ENCODE measurements at places on chromosomes 4 and X.
A peak's percentile ranks its signal among the peaks of the same experiment; 100 is the strongest.

DNA sequence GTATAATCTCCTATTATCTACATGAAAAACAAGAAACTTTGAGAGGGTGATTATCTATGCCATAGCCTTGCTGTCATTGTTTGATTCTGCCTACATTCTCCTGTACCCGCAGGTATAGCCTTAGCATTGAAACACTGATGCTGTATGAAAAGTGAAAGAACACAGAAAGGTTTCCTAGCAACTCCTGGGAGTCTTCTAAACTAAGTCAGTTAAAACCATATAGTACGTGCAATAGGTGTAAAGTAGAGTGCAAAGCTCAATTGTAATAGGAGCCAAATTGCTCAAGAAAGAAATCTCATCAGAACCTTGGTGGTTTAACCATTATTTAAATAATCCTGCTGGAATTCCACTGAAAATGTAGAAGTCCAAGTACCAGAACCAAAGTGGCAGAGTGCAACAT is 489.7 kb downstream of the PCDH10 start:
- no peak for DNase-seq

- no peak for DNase-seq
These were observed 57.0 kb upstream of the LRAT start for GRCh38 chr4:154686838-154687237.

GRCh38 chr4:5858020-5858769 is 34.7 kb downstream of the CRMP1 start:
- DNase-seq: no peak

DNA sequence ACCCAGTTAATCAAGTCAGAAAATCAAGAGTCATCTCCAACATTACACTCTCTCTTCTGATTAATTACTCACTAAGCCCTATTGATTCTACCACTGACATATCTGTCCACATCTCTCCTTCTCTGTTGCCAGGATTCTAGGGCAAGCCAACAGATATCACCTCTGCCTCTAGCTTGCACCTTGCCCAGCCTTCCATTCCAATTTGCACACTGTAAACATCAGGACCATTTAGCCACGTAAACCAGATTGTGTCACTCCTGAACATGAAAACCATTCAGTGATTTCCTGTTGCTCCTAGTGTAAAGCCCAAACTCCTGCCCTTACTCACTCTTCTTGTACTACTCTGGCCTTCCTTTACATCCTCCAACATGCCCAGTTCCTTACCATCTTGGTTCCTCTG is 68.0 kb upstream of the PLS3 start:
- DNase-seq: no peak

- no peak for DNase-seq
These were observed 96.6 kb upstream of the KCNIP4 start for GRCh38 chr4:22045051-22045630.

DNA sequence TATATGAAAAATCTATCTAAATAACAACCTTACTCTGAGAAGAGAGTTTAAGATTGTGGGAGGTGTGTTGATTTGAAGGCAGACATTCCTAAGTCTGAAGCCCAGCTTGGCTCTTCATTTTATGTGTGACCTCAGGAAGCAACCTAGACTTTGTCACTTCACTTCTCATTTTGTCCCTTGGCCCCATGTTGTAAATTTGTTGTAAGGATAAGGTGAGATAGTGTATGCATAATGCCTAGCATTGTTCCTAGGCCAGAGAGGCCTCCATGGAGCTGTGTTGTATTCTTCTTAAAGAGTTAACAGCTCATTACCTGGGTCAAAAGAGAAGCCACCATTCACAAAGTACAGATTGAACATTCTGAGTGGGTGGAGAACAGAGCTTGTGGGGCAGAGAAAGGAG is 1084.4 kb upstream of the SLIT2 start:
- DNase-seq: no peak

- peak; percentile 57 for DNase-seq
These were observed 109.3 kb upstream of the DGKK start for GRCh38 chrX:50579955-50580354.

GRCh38 chr4:103111598-103111997 is 12.0 kb upstream of the BDH2 start:
- DNase-seq: no peak

GRCh38 chrX:85906399-85906798 is 141.0 kb downstream of the CHM start:
- no peak for DNase-seq

DNA sequence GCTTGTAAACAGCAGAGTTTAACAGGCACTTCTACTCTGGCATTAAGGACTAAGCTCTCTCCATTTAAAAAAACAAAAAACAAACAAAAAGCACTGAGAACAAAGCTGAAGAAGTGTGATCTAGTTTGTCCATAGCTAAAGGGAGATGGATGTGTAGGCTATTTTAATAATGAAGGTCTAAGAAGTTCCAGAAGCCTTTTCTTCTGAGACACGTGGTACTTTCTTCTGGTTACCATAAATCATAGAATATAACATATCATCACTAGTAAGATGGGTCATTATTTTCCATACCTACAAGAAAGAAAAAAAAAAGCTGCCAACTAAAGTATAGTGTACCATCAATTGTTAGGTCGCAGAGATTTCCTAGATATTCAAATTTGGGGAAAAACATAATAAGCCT is 722 bp upstream of the NBDY start:
- DNase-seq: peak; percentile 10

DNA sequence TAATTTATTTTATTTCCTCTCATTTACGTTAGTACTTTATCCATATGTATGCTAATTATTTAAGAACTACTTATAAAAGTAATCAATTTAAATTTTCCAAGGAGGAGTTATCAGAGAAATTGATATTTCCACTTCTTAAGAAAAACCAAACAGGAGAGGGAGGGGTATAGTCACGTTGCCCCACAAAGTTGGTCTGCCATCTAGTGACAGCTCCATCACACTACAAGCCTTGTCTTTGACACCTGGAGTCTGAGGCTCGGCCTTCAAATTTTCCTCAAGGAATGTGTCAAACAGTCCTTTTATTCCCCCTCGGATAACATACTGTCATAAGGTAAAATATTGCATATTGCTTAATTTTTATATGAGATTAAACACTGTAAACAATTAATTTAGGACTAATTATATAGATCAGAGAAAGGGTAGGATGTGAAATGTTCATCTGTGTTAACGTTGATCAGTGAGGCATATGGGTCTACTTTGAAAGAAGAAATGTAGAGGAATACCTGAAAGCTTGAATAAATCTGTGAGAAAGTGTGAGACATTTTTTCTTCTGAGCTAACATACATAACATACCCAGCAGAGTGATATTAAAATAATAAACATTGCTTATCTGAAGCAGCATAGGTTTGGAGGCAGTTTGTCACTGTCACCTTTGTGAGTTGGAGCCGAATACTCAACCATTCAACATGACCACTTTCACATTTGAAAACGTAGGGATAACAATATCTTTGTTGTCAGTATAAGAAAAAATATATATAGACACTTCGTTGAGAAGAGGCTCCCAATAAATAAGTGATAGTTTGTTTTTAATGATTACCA is 114.4 kb downstream of the GLRA3 start:
- peak; percentile 55 for DNase-seq

GRCh38 chrX:37905436-37906147 is 58.2 kb upstream of the DYNLT3 start:
- no peak for DNase-seq

DNA sequence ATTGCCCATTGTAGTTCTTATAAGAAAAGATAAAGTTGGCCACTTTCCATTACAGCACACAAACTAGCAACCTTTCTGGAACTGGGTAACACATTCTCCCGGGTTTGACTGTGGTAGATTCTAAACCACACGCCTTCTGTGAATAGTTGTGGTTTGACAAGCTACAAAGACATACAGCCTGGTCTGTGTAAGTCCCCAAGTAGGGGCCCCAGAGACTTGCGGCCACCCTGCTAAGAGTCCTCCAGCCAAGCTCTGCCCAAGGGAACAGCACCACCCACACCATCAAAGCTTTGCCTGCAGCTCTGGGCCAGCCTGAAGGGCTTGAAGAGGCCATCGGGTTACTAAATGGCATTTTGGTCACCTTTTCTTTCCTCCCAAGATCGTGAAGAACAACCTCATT is 203.4 kb downstream of the MAML3 start:
- DNase-seq: no peak

DNA sequence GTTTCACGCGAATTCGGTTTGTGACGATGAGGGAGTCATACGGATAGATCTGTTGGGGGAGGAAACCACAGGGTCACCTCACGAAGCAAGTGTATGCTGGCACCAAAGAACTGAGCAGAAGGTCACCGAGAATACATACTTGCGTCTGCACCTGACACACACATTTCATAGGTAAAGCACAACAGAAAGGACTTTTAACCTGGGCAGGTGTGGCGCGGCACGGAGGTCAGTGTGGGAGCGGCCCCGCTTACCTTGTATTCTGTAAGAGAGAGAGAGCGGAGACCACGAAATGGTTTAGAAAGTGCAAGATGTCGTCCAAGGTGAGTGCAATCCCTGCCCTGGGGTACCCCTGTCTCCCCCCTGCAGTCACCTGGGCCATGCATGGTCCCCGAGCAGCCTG is 43.6 kb upstream of the AFAP1 start:
- no peak for DNase-seq

GRCh38 chrX:11531226-11531625 is 134.5 kb downstream of the ARHGAP6 start:
- DNase-seq: peak; percentile 34

- no peak for DNase-seq
These were observed 135.2 kb downstream of the PDE5A start for GRCh38 chr4:119493419-119493818.

DNA sequence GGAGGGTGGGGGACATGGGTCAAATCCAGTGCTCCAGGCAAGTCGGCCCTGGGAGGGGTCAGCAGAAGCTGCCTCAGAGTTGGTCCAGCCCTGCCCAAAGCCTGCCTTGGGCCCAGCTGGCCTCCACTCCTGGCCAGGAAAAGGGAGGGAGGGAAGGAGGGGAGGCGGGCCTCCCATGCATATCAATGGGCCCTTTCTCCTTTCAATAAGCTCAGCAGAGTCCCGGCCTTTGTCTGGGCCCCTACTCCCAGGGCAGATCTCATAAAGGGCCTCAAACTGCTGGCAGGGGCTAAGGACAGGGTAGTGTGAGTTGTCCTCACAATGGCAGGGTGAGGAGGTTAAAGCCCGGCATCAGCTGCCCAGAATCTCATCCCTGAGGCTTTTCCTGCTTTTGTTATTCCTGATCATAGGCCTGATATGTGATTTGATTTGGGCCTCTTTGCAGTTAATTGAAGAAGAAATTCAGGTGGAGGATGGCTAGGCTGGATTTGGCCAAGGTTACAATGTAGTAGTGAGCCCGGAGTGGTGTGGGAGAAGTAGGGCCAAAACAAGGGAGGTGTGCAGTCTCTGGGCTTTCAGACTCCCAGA is 121.1 kb upstream of the ATP6AP2 start:
- no peak for DNase-seq

DNA sequence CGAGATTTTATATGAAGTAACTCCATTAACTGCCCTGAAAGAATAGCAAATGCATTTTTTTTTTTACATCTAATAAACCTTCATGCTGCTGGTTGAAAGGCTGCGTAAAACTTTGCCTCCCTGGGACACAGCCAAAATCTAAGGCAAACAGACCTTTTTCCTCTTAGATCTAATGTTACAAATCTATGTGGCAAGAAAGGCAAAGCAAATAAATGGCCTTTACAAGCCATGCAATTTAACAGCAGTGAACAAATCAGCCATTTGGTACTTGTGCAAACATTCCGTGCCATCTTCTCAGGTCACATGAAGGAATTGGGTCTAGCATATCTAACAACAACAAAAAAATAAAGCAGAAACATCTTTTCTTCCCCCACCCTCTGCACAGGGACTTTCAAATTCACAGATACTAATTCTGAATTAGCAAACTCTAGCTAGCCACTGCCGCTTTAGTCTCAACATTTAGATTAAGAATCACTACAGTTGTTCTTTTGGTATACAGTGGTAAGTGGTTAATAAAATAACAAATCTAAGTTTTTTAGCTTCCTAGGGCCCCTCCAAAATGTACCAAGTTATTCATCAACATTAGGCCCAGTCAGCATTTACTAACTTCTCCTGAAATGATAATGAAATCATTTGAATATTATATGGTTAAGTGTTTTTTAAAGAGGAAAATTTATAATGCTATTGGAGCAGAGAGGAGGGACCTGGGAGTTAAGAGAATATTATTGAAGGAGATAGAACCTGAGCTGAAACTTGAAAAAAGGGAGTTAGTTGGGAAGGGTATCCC is 593.8 kb downstream of the SMARCA1 start:
- no peak for DNase-seq

DNA sequence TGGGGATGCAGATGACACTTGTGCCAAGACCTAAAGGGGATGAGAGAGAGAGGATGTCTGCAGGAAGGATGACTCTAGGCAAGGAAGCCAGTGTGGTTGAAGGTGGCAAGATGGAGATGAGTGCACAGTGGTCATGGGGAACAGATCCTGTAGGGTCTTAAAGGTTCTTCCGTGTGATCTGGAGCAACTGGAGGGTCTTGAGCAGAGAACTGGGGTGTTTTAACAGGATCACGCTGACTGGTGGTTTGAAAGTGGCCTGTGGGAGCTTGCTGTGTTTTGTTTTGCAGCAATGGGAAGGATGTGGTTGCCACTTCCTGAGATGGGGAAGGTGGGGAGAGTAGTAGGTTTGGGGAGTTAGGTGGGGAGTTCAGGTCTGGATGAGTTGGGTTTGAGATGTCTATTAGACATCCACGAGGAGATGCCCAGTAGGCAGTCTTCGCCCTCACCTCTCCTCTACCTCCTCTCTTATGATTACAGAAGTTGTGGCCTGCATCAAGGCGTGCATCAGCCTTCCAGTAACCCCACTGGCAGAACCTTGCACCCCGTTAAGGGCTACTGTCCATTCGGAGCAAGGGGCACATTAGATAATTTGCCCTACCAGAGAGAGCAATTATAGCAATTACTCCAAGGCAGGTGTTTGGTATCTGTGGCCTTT is 1.4 kb upstream of the STBD1 start:
- no peak for DNase-seq

DNA sequence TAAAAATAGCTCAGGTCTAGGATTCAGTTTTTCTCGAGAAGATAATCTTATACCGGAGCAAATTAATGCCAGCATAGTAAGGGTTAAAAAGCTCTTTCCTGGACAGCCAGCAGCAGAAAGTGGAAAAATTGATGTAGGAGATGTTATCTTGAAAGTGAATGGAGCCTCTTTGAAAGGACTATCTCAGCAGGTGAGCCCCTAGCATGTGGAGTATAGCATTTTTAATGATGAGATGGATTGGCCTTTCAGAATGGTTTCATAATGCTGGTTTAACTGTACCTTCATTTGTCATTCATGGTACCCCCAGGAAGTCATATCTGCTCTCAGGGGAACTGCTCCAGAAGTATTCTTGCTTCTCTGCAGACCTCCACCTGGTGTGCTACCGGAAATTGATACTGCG is 79.4 kb downstream of the SLC10A6 start:
- DNase-seq: no peak

- DNase-seq: no peak
These were observed 544.8 kb upstream of the DIPK2B start for GRCh38 chrX:45745479-45745878.

All from suppressor macrophage treated with lipopolysaccharide for 1 hour (primary cell).